ENCODE measurements at places on chromosomes 2 and 18.

GRCh38 chr18:32437100-32437834 is 33.4 kb downstream of the GAREM1 start:
- no peak for DNase-seq

DNA sequence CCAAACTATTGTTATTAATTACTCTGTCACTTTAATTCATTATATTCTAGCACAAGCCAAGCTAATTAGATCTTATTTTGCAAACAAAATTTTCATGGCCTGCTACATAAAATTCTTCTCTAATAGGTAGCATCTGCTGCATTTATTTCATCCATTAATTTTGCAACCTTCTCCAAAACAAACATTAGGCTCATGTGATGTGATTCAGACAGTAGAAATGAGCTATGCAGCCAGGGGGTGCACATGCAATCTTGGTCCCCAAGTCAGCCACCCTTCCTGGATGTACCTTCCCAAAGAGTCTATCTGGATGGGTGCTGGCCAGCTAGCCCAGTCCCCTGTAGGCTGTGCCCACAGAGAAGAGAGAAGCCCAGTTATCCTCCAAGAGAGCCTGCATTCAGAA is 242.1 kb upstream of the OSR1 start:
- no peak for DNase-seq

- DNase-seq, result no peak
These were observed 47.9 kb downstream of the SLC14A1 start for GRCh38 chr18:45771587-45772480.

DNA sequence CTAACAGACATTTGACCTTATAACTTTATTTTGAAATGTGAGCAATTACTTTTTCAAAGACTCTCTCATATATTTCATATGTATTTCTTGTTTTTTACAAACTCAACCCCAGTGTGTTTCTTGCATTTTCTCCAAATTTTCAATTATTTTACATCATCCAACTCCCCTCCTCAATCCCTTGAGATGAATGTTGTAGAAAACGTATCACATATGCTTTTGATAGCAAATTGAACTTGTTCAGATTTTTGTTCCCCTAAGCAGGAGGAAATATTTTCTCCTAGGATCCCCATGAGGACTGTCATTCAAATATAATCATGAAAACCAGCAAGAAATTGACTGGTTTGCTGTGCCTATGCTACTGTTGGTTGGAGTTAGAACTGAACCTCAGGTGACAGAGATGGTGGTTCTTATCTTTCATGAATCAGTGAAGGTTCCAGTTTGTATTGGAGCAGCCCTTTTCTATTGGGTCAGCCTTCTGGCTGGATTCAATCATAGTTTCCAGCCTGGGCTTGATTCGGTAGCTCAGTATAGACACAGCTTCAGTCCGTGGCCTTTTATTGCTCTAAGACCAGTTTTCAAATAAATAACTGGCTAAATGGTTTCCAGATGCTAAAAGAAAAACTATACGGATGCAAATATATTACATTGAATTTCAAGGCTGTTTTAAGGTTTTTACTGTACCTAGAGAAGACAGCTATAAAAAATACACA is 591.0 kb downstream of the EPHA4 start:
- no peak for DNase-seq

GRCh38 chr2:114699423-114699944 is 257.0 kb downstream of the DPP10 start:
- DNase-seq, result no peak

GRCh38 chr2:15788830-15789229 is 151.5 kb upstream of the MYCN start:
- DNase-seq, result no peak

DNA sequence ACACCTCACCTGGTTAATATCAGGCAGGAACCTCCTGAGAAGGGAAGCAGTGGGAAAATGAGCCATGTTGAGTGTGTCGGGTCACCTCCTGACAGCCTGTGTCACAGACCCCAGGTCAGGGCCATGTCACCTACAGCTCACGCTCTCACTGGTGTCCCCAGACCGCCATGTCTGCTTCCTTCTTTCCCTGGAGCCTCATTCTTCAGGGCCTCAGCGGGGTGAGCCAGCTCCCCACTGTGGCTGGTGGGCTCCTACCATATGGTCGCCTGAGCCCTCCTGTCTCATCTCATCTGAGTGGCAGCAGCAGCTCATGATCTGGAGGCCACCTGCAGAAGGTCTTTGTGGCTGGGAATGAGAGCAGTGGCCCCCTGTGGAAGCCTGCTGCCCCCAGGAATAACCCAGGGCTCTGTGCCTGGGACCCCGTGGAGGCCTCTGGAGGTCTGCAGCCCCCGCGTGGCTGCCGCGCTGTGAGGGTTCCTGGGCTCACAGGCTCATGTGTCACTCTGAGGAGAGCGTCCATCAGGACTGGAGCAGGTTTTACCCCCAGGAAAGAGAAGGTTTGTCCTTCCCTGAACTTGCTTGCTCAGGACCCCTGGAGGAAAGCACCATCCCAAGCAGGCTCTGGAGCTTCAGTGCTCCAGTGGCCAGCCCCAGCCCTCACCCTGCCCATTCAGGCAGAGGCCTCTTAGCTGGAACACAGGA is 56.4 kb downstream of the FAM168B start:
- DNase-seq, result no peak

GRCh38 chr18:48680339-48681250 is 141.8 kb downstream of the CTIF start:
- no peak for DNase-seq

DNA sequence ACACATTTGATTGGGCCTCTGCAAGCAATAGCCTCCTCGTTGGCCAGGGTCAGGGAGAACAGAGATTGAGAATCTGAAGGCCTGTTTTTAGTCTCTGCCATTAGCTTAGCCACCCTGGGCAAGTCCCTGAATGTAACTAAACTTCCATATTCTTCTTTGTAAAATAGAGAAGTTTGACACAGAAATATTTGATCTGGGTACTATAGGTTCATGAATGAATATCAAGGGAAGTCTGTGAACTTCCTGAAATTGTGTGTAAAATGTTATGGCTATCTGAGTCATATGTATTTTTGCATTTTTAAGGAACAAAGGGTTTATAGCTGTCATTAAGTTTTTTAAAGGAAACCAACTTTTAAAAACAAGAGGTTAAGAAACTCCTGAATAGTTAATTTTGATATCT is 23.2 kb downstream of the RND3 start:
- no peak for DNase-seq

DNA sequence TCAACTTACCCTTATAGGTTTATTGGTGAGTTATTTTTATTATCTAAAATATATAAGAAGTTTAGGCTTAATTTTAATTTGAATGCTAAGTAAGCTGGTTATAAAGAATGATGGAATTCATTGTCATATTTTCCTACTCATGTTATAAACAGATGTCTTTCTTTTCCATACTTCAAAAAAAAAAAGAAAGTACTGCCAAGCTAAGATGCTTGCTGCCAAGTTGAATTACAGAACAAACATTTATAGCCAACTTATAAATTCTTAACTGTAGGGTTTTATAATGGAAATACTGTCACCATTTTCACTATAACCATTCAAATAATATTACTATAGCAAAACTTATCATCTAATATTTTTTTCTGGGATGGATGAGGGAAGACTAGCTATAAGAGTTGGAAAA is 676.0 kb downstream of the NRXN1 start:
- DNase-seq, result no peak

DNA sequence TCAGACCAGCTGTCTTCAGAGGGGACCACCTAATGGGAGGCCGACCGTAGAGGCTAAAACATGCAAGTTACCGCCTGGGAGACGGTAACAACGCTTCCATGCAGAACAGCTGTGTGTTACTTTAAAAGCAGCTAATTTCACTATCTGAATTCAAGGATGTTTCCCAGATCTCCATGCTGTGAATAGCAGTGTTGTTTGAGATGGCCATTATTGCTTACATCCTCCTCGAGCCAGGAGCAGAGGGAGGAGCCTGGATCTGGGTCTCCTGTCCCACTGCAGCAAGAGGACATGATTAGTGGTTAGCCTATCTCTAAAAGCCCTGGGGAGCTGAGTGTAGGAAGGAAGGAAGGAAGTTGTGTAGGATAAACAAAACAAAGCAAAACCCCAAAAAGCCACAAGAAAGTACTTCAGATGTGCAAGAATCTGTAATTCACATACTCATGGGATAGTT is 50.9 kb downstream of the ACTR2 start:
- no peak for DNase-seq

DNA sequence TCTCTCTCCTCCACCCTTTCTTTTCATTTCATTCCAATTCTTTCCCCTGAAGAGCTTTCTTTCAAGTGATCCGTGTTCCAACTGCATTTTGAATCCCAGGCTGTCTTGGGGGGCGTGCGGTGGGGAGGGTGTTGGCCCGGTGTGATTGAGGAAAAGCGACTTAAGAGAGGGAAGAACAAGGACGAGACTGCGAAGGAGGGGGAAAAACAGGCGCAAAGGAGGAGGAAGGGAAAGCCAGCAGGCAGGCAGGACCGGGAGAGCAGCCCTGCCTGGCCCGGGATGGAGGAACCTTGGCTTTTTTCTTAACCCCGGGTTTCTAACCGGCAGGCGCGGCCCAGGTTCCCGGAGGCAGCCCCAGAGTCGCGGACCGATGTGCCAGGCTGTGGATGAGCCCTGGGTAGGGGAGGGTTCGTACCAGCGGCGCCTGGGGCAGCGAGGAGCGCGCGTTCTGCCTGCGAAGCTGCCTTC is 1.3 kb downstream of the ADCYAP1 start:
- no peak for DNase-seq

DNA sequence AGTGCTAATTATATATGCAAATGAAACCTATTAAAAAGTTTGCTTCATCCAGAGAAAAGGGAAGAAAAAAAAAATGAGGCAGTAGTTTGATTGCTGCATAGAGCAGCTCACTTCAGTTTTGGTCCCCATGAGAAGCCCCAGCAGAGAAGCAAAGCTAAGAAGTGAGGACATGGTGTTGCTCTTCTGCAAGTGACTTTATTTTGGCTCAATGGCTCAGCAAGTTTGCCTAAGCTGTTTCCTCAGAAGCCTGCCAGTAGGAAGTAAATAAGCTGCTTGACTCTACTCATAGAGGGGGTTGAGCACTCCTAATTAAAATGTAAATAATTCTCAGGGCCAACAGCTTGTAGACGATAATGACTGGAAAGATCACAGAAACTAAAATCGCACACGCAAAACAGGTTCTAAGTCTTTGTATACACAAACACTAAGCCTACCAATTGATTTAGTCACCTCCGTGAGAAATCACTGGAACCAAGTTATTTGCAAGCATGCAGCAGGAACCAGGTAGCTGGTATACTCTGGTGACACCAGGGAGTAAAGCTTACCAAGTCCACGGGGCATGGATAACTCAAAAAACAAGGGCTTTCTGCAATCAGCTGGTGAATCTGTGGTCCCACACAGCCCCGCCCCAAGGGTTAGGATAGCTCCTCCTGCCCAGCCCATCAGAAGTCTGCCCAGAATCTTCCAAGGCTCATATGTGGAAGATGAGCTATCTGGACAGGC is 39.7 kb upstream of the NABP1 start:
- DNase-seq, result no peak

DNA sequence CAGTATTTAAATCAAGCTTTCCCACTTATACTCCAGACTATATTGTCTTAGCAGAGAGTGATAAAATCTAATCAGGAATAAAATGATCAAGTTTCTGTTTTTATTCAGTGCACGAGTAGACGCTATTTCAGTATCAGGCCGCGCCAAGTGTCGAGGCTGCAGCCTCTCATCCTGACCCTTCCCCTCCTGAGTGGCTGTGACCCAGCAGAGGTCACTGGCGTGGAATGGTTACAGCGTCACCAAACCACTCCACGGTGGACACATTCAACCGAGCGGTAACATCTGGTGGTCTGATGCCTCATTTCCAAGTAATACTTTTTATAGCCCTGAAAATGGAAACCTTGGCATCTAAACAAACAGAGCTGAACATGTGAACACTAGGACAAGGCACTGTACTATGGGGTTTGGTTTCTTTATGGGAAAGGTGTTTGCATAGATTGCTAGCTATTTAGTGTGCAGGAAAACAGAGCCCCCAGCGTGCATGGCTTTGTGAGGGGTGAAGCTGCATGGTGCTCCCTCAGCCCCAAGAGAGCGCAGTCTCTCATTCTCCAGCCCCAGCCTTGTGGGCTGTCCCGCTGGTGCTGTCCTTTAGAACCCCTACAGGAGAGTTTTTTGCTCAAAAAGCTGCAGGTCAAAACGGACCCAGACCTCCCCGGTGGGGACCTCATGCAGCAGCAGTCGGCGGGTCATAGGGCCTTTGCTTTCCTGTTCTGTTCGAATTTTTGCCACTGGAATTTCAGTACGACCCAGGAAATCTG is 28.4 kb downstream of the FAM228A start:
- no peak for DNase-seq

DNA sequence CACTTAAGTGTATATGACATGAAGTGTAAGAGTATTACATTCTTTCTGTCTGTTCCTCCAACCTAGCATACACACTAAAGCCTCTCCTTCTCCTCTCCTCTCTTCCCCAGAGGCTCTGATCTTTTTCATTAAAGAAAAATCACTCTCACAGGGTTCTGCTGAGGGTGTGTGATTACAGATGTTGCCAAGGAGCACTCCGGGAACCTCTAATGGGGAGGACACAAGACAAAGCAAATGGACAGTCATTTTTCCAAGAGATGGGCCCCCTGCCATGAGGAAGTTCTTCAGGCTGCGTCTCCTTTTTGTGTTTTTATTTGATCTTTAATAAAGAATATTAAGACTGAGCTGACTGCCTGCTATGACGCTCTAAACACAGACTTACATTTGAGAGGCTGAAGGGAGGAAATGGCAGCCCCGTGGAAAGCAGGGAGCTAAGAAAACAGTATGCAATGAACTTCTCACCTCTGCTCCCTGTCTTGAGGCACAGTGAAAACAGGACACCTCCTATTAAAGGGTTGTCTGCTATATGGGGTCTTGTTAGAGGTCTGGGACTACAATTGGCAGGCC is 578.1 kb downstream of the PIK3C3 start:
- no peak for DNase-seq

- DNase-seq, result no peak
These were observed 336.6 kb downstream of the SMAD2 start for GRCh38 chr18:47593744-47594472.

GRCh38 chr18:36376361-36376760 is 78.8 kb downstream of the FHOD3 start:
- DNase-seq, result no peak

- no peak for DNase-seq
These were observed 728.8 kb downstream of the CNTNAP5 start for GRCh38 chr2:124753842-124754241.

DNA sequence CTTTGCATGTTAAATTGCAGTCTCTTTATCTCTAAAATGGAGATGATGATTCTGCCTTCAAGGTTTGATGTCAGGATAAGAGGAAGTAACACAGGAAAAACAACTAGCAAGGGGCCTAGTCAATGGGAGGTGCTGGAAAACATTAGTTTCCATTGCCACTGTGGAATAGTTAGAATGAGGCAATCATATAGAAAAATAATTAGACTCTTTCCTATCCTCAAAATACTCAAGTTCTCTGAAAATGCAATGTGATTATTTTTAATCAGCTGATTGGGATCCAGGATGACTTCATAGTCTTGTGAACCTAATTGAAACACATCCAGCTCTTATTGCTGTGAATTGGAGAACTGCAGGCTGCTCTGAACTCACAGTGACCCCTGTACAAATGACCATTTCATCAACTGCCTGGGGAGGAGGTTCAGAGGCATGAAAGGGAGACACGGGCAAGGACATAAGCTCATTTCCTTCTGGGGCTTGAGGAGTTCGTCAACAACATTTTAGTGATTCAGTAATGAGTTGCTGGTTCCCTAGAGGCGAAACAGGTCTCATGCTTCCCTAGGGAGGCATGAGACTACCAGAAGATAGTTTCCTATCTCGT is 422.5 kb downstream of the LPIN1 start:
- DNase-seq, result no peak

All from memory B cell (primary cell).